Lung (tissue), 17 donors: ENCODE measurements at places on chromosomes 1 and 21.

- DNase-seq: no peak
Measured at GRCh38 chr1:183646776-183647175, 6.3 kb downstream of the APOBEC4 start.

DNA sequence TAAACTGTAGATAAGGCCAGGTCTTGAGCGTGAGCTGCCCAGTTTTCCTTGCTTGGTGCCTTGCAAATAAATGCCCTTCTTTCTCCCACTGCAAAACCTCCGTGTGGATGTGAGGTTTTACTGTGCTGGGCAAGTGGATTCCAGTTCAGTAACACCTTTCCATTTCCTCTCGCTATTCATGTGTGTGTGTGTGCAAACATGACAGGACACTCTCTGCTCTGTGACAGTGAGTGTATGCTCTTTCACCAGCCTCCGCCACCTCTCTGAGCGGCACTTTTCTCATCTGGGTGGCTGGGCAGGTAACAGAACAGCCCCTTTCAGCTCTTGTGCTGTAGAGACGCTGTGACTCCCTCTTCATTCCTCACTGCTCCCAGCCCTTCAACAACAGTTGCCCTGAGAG lies 23.9 kb downstream of the CNIH3 start:
- no peak for DNase-seq

GRCh38 chr21:44630440-44630839 lies 3.5 kb downstream of the KRTAP10-9 start:
- DNase-seq: no peak

GRCh38 chr1:160629286-160630210 lies 17.3 kb downstream of the SLAMF1 start:
- peak; percentile 30 for DNase-seq

DNA sequence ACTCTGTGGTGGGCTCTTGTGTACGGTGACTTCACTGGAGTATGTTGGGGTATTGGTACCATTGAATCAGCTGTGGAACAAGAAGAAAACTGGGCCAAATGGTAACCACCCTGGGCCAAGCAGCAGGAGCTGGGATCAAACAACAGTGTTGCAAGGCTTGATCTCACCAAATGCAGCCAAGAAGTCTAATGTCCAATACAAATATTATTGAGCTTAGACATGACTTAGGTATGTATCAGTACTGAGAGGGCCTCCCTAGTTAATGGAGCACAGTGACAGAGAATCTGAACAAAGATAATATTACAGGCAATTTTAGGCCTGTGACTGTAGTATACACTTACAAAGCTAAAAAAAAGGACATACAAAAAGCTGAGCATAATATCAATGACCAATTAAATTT lies 604.8 kb downstream of the PLA2G4A start:
- DNase-seq: no peak

DNA sequence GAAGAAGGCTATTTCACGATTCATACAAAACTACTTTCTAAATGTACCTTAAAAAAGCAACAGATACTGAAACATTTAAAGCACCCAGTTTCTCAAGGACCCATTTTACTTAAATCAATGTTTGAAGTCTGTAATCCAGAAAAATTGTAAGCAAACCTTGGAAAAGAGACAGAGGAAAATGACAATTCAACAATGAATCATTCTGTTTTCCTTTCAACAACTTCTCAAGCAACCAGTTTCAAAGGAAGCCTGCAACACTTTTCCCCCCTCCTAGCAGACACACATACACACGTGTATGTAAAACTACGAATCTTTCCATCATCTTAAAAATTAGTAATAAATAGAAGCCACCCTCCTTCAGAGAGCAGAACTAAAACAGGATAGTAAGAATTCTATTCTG lies 1.2 kb downstream of the RERE start:
- peak; percentile 64 for DNase-seq

DNA sequence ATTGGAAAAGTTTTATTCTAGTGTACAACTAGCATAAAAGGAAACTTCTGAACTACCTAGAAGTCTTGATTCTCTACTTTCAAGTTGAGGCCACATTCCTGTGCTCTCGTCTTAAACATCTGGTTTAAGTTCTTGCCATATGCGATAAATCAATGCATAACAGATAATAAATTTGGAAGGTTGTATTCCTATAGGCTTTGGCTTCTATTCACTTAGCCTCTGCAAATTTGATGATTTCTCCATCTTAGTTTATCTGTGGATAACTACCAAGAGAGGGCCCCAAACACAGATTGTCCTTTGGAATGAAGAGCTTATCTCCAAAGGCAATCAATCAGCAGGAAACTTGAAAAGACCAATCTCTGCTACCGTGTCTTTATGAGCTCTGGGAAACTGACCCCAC lies 11.7 kb upstream of the RNF2 start:
- no peak for DNase-seq

DNA sequence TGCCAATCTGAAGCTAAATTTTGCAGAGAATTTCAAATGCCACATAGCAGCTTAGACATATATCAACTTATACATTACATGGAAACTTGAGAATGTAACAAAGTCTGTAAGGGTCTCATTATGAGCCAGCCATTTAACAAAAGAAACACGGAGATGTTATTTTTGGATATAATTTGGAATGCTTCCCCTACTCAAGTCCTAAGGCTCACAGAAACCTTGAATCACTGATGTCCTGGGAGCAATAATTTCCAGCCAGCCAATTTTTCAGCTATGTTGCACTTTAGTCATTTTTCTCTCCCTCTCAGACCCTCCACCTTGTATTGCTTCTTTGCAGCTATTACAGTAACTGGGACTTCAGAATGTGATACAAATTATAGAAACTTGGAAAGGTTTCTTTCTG lies 56.9 kb downstream of the EIF2B3 start:
- no peak for DNase-seq
